Fibroblast of skin of left biceps (primary cell): ENCODE measurements at places on chromosomes 1 and 21.

DNA sequence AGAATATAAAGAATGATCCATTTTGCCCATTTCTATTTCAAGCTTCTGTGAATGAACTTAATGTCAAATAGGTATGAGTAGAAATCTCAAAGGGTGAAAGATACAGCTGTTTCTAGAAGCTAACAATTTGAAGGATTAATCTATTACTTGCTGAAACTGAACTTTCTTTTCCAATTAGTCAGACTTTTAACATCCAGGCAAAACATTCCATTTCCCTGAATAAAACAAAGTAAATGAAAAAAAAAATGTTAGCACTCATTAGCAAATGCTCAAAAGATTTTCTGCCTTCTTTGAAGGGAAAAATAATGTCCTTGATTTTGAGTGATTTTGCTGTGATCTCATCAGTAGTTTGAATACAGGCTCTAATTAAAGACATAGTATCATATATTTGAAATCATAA, 447.6 kb upstream of the PRMT6 start:
- peak; percentile 25 for DNase-seq

GRCh38 chr1:203557390-203557789, 63.4 kb downstream of the OPTC start:
- no peak for DNase-seq

GRCh38 chr21:42413093-42413492, 9.4 kb downstream of the UBASH3A start:
- no peak for DNase-seq

- DNase-seq = no peak
These were observed 8.3 kb downstream of the TTLL10 start for GRCh38 chr1:1181938-1182410.

GRCh38 chr1:11157867-11158266, 31.3 kb upstream of the ANGPTL7 start:
- DNase-seq = no peak

- DNase-seq = no peak
These were observed 4.5 kb downstream of the ASCL5 start for GRCh38 chr1:201122321-201122957.

DNA sequence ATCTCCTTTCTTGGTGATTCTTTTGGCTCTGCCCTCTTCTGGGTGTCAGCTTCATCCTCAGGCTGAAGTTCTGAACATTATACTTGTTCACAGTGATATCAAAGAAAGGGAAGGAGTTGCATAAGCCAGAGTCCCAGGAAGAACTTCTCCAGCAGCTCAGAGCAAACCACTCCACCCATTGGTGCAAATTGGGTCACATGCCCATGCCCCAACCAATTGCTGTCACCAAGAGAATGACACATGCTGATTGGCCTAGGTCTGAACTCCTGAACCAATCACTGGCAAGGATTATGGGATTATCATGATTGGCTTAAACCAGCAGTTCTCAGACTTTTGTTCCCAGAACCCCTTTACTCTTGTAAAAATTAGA, 256.5 kb upstream of the TMEM51 start:
- DNase-seq = no peak

- no peak for DNase-seq
These were observed 86.2 kb downstream of the UBR4 start for GRCh38 chr1:19123837-19124236.

DNA sequence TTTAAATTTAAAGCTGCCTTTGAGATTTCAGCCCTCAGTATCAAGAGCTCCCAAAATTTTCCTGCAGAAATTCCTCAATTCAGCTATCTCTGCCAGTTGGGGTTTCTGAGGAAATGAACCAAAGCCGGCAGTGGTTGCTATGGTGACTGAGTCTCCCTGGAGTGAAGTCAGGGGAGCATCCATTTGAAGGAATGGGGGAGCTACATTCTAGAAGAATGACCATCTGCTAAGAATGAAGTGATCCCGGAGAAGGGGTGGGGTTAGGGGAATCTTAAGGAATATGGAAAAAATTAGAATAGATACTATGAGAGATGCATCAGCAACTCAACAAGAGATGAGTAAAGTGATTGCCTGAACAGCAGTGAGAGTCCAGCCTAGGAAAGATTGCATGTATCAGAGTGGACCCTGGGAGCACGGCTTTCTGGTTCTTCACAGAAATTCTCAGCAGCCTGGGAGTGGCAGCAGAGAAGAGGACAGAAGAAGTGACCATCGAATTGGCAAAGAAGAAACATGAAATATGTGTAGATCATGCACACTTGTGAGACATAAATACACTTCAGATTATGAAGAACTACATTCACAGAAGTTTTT, 94.7 kb downstream of the CHD1L start:
- no peak for DNase-seq
